ENCODE measurements at places on chromosomes 1 and 21. TPM values are rescaled to one million over a fixed set of nuclear protein-coding genes. Genes with fewer than 3 reads are reported as not detected.

The RGS18 gene
- not detected for total RNA-seq

The IER5 gene
- total RNA-seq = 19.6 TPM

The HFM1 gene
- 0.32 TPM for total RNA-seq

The CCT8 gene
- total RNA-seq = 240 TPM

The NT5C1A gene
- total RNA-seq = not detected

The ADAMTS4 gene
- 9.7 TPM for total RNA-seq

Data from bladder microvascular endothelial cell (primary cell).